ENCODE measurements at places on chromosomes 2 and 18.

DNA sequence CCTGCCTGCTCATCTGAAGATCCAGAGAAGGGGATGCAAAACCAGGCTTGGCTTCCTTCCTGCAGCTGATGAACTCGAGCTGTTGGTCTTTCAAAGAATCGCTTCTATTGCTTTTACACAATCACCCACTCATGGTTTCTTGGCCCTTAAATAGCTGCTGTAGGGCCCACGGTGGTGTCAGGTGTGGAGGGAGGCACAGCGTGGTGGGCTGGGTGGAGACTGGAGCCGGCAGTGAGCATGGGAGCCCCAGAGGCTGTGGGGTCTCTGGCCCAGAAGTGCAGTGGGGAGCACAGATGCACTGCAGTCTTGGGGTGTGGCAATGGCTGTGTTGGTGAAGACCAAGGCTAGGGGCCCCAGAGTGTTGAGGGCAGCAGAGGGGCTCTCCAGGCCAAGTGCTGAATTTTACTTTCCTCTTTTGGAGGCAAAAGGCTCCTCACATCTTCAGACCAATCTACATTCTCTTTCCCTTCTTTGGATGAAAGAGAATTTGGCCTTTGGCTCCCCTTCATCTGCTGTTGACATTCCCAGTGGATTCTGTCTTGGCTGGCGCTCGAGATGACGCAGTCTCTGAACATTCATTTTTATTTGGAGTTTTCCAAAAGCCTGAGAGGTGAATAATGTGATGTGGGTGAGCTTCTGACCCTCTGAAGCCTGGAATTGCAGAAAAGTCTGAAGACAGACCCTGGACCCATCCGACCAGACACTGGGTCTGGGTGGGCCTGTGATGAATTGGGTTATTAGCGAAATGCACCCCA lies 70.1 kb upstream of the ASB18 start:
- no peak overlapping the region for H3K27ac ChIP-seq
- H3K27me3 ChIP-seq: peaks cover 4% of the 10 kb centered on the region
- DNase-seq: no peak

DNA sequence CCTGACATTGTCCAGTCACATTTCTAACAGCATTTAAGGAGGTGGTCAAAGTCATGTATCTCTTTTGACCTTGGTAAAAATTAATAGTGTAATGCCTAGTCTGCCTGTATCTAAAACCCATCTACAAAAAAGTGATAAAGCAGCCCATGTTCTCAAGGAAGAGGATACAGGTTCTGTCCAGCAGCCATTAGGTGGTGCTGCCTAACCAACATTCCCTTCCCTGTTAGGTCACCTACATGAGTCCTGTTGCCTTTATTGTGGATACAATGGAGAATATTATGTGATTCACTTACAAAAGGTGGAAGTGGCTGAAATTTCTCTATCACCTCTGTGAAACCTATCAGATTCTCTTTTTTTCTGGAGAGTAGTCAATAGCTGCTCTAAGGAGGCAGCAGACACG lies 52.5 kb downstream of the AQP4 start:
- DNase-seq: peak; percentile 9
- no peak overlapping the region for H3K4me3 ChIP-seq
- no peaks in the 10 kb centered on the region for H3K27me3 ChIP-seq
- H3K36me3 ChIP-seq: no peaks in the 10 kb centered on the region
- no peaks in the 10 kb centered on the region for H3K4me1 ChIP-seq
- no peak overlapping the region for H3K27ac ChIP-seq

GRCh38 chr18:34859496-34859895 lies 149.4 kb downstream of the DTNA start:
- H3K36me3 ChIP-seq: peaks cover 2% of the 10 kb centered on the region
- H3K4me3 ChIP-seq: no peak overlapping the region
- H3K4me1 ChIP-seq: peaks cover 49% of the 10 kb centered on the region
- H3K27me3 ChIP-seq: peaks cover 13% of the 10 kb centered on the region
- no peak for DNase-seq
- H3K27ac ChIP-seq: peak overlapping the region; percentile 63

GRCh38 chr2:119760956-119761275 lies 1.2 kb downstream of the PTPN4 start:
- DNase-seq: no peak
- H3K27me3 ChIP-seq: no peaks in the 10 kb centered on the region
- peaks cover 6% of the 10 kb centered on the region for H3K36me3 ChIP-seq
- peak overlapping the region; percentile 72 for H3K4me3 ChIP-seq

DNA sequence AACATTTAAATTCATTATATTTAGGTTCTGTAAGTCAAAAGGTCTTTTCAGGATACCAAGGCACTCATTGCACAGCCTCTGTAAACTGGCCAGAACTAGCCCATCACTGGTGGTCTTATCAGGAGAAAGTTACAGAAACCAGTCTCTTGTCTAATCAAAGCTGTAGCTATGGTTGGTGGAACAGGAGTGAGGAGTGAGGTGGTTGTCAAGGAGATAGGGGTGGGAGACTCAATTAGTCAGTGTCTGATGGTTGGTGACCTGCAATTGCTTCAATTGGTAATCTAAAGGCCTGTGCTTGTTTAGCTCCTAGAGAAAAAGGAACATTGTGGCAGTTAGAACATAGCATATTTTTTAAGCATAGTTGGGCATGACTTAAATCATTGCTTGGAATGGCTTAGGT lies 458.6 kb upstream of the CDH2 start:
- no peaks in the 10 kb centered on the region for H3K36me3 ChIP-seq
- no peak overlapping the region for H3K4me3 ChIP-seq
- H3K27ac ChIP-seq: no peak overlapping the region

DNA sequence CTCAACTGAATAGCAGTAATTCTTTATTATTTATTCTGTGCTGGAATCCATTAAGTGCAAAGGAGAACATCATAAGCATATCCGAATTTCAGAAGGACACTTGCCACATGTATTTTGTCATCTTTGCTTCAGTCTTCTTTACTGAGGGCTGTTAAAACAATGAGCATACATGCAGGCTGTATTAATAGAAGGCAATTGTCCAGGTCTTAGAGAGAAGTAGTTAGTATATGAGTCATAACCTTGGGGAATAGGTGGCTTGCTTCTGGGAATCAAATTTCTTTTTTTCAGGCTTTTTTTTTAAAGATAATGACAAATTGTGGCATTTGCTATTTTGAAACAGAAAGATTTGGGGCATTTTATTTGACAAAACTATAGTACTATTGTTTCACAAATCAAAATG lies 773.5 kb downstream of the CNTNAP5 start:
- DNase-seq: no peak
- no peak overlapping the region for H3K4me3 ChIP-seq
- H3K36me3 ChIP-seq: no peaks in the 10 kb centered on the region
- no peaks in the 10 kb centered on the region for H3K4me1 ChIP-seq
- no peak overlapping the region for H3K27ac ChIP-seq

- H3K36me3 ChIP-seq: no peaks in the 10 kb centered on the region
- no peak overlapping the region for H3K4me3 ChIP-seq
- no peak overlapping the region for H3K27ac ChIP-seq
- DNase-seq: no peak
Measured at GRCh38 chr2:215693999-215694580, 258.2 kb upstream of the FN1 start.

DNA sequence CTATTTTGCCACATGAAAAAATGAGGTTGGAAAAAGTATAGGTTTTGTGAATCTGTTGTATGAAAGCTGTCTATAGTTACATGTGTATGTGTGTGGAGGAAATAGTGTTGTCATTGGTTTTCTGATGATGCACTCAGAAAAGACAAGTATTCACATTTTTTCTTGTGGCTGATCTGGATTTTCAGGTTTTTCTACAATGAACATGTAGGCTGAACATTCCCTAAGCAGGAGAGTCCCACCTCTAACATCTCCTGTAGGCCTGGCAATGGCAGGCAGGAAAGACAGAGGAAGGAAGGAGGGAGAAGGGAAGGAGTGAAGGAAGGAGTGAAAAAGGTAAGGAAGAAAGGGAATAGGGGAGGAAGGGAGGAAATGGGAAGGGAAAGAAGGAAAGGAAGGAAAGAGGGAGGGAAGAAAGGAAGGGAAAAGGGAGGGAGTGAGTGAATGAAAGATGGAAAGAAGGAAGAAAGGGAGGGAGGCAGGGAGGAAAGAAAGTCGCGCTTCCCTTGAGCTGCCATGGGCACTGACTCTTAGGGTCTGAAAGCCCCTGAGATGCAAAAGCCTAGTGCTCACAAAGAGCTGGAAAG lies 495 bp upstream of the IL36RN start:
- no peak overlapping the region for H3K4me3 ChIP-seq
- peaks cover 9% of the 10 kb centered on the region for H3K4me1 ChIP-seq
- peaks cover 2% of the 10 kb centered on the region for H3K27me3 ChIP-seq
- H3K36me3 ChIP-seq: peaks cover 9% of the 10 kb centered on the region

GRCh38 chr2:50691513-50691912 lies 340.4 kb downstream of the NRXN1 start:
- no peaks in the 10 kb centered on the region for H3K36me3 ChIP-seq
- H3K27me3 ChIP-seq: no peaks in the 10 kb centered on the region
- no peak overlapping the region for H3K4me3 ChIP-seq
- no peak for DNase-seq

DNA sequence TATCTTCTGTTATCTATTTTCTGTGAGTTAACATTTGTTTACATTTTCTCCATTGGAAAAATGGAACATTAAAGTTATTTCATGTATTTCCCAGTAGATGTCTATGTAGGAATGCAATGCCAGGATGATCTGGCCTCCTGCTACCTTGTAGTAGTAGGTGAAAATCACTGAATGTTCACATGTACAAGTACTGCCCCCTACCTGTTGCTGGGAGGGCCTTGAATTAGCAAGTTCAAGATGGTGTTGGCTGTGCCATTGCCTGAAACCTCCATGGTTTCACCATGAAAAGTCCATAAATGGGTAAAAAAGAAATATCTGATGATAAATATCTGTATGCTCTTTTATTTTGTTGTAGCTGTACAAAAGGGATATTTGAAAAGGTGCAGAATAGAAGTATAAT lies 30.7 kb downstream of the XRCC5 start:
- DNase-seq: peak; percentile 56
- H3K27ac ChIP-seq: no peak overlapping the region
- H3K27me3 ChIP-seq: no peaks in the 10 kb centered on the region
- peaks cover 68% of the 10 kb centered on the region for H3K36me3 ChIP-seq
- H3K4me1 ChIP-seq: peaks cover 34% of the 10 kb centered on the region

GRCh38 chr18:49067071-49067470 lies 116.3 kb upstream of the SMAD7 start:
- H3K36me3 ChIP-seq: no peaks in the 10 kb centered on the region
- H3K27me3 ChIP-seq: no peaks in the 10 kb centered on the region
- H3K4me1 ChIP-seq: peaks cover 4% of the 10 kb centered on the region
- H3K4me3 ChIP-seq: no peak overlapping the region
- DNase-seq: no peak
- no peak overlapping the region for H3K27ac ChIP-seq

GRCh38 chr2:24104906-24105305 lies 18.2 kb downstream of the PFN4 start:
- no peak overlapping the region for H3K27ac ChIP-seq
- no peak for DNase-seq
- H3K4me3 ChIP-seq: no peak overlapping the region
- no peaks in the 10 kb centered on the region for H3K27me3 ChIP-seq

DNA sequence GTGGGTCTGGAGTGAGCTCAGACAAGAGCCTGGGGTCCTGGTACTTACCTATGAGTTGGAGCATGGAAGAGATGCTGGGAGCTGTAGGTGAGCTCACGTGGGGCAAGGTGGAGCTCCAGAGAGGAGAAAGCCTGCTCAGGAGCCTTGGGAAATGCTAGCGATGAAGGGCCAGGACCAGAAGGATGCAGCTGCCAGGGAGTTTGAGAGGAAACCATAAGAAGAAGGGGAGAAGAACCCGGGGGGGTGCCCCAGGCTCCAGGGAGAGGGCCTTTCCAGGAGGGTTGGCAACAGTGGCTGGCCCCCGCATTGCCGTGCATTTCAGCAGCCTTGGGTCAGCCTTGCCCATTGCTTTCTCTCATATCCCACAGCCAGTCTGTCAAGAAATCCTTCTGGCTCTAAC lies 268.7 kb downstream of the GLI2 start:
- no peak overlapping the region for H3K27ac ChIP-seq
- H3K4me3 ChIP-seq: no peak overlapping the region
- peaks cover 13% of the 10 kb centered on the region for H3K27me3 ChIP-seq
- H3K4me1 ChIP-seq: no peaks in the 10 kb centered on the region
- no peak for DNase-seq
- no peaks in the 10 kb centered on the region for H3K36me3 ChIP-seq

- no peak overlapping the region for H3K4me3 ChIP-seq
- no peaks in the 10 kb centered on the region for H3K27me3 ChIP-seq
- H3K27ac ChIP-seq: no peak overlapping the region
- H3K36me3 ChIP-seq: peaks cover 2% of the 10 kb centered on the region
- no peaks in the 10 kb centered on the region for H3K4me1 ChIP-seq
Measured at GRCh38 chr18:74906184-74906583, 302.8 kb downstream of the PTGR3 start.

DNA sequence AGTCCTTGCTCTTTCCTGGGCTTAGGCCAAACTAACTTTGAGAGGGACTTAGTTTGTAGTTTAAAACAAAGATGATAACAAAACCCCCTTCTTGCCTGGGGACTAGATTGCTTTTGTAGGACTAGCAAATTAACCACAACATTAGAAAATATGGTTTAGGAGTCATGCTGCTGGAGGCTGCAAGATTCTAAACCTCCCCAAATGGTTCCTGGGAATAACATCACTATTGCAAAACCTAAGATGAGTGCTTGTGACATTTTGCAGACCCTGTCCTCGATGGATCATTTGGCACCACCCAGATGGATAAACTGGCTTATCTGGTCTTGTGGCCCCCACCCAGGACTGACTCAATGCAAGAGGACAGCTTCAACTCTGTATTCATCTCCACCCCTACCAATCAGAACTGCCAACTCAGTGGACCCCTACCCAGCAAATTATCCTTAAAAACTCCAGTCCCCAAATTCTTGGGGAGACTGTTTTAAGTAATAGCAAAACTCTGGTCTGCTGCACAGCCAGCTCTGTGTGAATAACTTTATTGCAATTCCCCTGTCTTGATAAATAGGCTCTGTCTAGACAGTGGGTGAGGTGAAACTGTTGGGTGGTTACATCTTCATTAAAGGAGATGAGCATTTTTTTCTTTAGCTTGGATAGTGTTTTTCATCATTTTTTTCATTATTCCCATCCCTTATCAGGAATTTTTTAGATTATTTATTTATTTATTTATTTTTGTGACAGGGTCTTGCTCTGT lies 58.9 kb downstream of the SPTBN1 start:
- H3K36me3 ChIP-seq: no peaks in the 10 kb centered on the region
- no peak for DNase-seq

DNA sequence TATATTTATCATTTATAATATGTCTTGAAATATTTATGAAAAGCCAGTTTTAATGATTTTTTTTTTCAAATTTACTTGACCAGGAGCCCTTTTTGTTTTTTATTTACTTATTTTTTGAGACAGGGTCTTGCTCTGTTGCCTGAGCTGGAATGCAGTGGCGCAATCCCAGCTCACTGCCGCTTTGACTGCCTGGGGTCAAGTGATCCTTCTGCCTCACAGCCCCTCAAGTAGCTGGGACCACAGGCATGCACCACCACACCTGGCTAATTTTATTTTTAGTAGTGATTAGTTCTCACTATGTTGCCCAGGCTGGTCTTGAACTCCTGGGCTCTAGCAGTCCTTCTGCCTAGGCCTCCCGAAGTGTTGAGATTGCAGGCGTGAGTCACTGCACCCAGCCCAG lies 5.7 kb downstream of the EPB41L5 start:
- no peak overlapping the region for H3K27ac ChIP-seq
- no peak overlapping the region for H3K4me3 ChIP-seq
- peaks cover 8% of the 10 kb centered on the region for H3K4me1 ChIP-seq
- no peaks in the 10 kb centered on the region for H3K27me3 ChIP-seq
- no peak for DNase-seq
